Transverse colon (tissue), 4 donors: ENCODE measurements at places on chromosomes 11 and 22.

- DNase-seq, result no peak
Observed at GRCh38 chr11:21969841-21970240, 223.0 kb upstream of the ANO5 start.

DNA sequence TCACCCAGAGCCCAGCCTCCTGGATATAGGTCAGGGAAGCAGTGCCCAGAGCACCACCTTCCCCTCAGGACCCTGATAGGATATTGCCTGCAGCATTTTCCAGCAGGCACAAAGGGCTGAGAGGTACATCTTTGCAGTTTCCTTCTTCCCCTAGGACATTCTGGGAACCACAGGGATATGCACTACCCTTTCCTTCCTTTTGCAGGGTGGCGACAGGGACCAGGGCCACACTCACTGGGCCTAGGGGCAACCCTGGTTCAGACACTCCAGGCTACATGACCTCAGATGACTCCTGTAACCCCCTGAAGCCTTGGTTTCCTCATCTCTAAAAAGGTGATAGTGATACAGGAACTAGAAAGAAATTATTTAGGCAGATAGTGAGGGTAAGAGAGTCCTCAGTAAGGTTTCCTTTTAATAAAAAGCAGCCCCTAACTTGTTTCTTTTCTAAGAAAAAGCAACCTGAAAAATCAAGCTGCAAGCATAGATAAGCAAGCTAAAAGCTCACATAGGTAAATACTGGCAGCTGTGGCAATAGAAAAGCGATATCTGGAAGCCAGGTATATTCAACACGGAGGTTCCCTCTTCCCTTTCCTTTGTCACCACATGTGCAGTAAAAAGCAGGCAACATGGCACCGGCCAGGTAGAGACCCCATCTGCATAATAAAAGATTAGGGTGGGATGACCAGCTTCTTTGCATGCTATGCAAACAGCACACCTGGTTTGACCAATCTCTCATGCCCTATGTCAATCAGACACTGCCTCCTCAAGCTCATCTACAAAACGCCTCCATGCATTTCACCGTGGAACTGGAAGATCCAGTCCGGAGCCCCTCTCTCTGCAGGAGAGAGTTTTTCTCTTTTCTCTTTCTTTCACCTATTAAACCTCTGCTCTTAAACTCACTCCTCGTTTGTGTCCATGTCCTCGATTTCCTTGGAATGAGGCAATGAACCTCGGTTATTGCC is 13.2 kb upstream of the MRGPRX2 start:
- DNase-seq, result no peak

DNA sequence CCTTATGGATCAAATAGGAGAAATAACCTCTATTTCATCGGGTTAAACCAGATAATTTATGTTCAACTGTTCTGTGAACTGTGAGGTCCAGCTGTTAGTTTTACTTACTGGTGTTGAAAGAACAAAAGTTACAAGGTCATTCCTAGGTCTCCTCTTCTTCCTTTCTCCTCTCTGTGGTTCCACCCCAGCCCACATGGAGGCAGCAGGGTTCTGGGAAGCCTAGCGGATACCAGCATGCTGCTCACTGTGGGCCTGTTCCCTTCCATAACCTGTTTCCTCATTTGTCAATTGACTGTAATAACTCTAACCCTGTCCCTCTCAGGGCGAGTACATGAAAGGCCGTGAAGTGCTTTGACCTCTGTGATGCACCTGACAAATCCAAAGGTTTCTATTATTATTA is 27.8 kb downstream of the RELT start:
- peak; percentile 49 for DNase-seq

DNA sequence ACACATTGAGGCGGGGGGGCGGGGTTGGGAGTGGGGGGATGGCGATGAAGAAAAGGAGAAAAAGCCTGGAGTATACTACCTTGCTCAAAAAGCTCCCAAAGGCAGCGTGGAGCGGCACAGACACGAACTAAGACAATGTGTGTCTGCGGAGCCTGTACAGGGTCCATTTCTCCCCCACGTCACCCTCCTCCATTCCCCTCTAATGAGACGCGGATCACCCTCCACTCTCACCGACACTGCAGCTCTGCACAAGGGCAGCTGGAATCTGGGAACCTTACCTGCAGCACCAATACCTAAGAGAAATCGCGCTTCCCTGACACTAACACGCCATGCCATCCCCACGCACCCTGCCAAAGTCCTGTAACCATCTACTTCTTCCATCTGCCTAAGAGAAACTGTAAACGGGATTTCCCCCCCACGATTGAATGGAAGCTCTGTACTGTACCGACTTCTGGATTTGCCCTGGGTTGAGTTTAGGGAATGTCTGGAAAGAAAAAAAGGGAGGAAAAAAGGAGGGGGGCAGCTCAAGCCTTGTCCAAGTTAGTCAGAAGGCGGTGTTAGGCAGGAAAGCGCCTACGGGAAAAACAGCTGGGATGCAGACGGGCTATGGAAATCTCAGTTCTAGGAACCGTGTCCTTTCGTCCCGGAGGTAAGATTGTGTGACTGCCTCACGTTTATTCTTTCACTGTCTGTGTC is 125.7 kb upstream of the C11orf58 start:
- no peak for DNase-seq

- DNase-seq, result no peak
Observed at GRCh38 chr11:130638033-130638432, 189.6 kb downstream of the ADAMTS15 start.

DNA sequence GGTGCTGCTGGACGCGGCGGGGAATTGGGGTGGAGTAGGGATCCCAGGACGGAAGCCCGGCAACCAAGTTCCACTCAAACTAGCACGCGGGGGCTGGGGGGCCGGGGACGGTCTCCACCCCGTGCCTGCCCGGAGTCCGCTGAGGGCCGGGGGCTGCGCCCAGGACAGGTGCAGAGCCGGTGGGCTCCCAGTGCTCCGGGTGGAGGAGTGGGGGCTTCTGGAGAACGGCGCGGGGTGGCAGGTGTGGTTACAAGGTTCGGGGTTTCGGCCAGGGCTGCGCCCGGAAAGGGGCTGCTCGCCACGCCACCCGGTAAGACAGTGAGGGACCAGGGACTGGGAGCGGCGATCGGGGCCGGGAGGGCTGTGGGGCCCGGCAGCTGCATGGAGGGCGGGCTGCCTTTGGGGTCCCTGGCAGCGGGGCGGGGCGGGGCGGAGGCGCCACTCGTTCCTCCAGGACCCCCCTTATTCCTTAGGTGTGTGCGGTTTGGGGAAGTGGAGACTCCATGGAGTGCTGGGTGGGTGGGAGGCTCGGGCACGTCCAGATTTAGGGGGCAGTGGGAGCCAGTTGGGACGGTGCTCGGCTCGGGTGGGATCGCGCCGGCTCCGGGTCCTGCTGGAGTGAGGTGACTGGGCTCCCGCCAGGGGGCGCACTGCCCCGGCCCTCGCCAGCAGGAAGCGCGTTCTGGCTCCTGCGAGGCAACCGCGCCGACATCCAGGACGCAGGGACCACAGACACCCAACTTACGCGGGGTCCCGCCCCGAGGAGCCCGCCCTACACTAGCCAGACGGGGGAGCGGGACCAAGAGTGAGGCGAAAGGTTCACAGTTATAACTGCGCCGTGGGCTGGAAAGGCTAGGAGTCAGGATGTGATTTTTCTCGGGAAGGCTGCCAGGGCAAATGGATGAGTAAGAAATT is 868 bp downstream of the TSPAN18 start:
- DNase-seq, result peak; percentile 78

DNA sequence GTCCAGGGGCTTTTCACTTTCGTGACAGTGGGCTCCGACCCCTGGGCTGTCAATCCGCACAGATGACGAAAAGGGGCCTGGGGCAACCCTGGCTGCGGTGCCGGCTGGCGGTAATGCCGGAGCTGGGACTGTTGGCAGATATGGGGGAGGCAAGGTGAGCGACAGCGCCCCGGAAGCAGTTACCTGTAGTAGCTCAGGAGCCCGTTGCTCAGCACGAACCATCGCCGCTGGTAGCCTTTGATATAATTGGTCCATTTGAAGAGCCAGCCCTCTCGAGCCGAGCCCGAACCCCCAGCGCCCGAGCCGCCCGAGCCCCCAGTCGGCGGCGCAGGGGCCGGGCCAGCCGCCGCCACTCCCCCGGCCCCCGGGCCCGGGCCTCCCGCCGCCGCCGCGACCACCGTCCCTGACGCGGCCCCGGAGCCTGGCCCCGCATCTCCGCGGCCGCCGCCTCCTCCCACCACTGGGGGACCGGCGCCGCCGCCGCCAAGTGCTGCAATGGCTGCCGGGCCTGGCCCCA is 396 bp downstream of the OSBP start:
- peak; percentile 77 for DNase-seq

GRCh38 chr11:128487978-128488377 is 99.4 kb downstream of the ETS1 start:
- DNase-seq, result no peak

- DNase-seq, result no peak
Observed at GRCh38 chr11:76252631-76253070, 46.3 kb upstream of the WNT11 start.

- no peak for DNase-seq
Observed at GRCh38 chr11:126123686-126124085, 61.0 kb upstream of the CDON start.

DNA sequence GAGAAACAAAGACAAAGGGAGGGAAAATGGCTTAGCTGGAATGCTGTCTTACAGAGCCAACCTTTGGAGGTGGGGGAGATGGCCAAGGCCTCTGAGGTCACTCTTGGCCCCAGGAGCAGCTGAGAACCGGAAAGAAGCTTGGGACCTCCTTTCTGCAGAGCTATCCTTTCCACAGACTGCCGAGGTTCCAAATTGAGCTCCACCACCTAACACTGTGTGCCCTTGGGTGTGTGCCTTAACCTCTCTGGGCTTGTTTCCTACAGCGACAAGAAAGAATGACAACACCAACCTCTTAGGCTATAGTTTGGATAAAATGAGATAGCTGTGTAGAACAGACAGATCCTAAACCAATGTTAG is 23.2 kb downstream of the RTN4RL2 start:
- no peak for DNase-seq

GRCh38 chr22:50456466-50457234 is 18.2 kb downstream of the SBF1 start:
- no peak for DNase-seq

- no peak for DNase-seq
Observed at GRCh38 chr11:108009497-108010370, 1.0 kb downstream of the CUL5 start.

DNA sequence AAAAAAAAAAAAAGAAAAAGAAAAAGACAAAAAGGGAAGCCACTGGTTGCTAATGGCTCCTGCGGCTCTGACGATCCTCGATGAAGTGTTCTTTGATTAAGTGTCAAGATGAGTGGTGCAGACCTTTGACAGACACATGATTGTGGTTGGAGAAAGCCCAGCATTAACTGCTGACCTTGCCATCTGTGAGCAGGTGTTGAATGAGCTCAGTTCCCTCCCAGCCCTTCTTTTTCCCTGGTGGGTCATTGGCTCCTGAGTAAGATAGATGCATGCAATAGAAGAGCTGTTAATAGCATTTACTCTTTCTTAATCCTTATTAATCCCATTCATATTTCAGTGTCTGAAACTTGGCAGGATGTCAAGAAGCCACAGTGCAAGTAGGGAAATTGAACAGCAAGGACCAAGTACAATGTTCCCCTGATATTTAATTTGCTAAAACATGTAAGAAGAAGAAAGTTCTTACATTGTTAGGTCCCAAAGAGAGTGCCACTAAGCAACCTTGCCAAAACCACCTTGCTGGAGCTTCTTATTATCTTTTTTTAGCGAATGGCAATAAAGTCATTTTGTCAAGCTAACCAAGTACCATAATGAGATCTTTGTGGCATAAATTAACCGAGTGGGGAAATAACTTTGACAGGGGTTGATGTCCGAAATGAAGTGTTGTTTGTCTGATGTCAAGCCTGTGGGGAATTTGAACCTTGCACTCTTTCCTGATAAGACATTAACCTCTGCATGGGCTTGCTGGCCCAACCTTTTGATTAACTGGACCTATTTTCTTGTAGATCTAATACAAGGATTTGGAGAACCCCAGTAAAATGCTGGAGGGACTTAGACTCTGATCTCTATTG is 113.7 kb downstream of the PTPRJ start:
- DNase-seq, result no peak

DNA sequence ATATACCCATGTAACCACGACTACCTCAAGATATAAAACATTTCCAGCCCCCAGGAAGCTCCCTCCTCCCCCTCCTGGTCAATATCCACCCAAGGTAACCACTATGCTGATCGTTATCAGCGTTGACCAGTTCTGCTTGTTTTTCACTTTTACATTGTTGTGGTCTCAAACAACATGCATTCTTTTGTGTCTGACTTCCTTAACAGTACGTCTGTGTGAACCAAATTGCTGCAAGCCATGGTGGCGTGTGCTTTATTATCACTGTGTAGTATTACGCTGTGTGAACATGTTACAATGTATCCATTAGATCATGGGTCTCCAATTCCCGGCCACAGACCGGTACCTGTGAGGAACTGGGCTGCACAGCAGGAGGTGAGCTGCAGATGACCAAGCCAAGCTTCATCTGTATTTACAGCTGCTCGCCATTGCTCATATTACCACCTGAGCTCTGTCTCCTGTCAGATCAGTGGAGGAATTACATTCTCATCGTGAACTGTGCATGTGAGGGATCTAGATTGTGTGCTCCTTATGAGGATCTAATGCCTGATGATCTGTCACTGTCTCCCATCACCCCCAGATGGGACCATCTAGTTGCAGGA is 15.5 kb upstream of the GRK3 start:
- no peak for DNase-seq

- DNase-seq, result no peak
Observed at GRCh38 chr22:35010543-35010942, 55.4 kb upstream of the ISX start.
